ENCODE measurements at places on chromosomes 1 and 21.

- DNase-seq = no peak
These were observed 6.8 kb downstream of the MEGF6 start for GRCh38 chr1:3604468-3604974.

GRCh38 chr21:31042080-31042464, 3.8 kb upstream of the KRTAP19-8 start:
- no peak for DNase-seq

GRCh38 chr21:27953340-27954045, 986.6 kb upstream of the ADAMTS5 start:
- DNase-seq = no peak

DNA sequence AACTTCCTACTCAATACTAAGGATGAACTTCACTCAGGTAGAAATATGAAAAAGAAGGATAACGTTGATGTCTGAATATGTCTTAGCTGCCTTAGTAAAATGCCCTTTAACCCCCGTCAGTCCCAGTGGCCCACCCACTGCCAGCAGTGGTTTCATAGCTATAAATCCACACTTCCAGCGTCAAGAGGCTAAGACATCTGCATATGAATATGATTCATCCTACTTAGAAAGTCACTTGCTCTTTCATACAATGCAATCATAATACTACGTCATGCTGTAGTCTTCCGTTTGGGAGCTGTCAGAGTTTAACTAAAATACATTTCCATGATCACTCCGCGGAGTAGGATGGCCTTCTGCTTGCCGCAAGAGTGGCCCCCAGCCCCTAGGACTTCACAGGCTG, 247.3 kb downstream of the SDCCAG8 start:
- DNase-seq = no peak

DNA sequence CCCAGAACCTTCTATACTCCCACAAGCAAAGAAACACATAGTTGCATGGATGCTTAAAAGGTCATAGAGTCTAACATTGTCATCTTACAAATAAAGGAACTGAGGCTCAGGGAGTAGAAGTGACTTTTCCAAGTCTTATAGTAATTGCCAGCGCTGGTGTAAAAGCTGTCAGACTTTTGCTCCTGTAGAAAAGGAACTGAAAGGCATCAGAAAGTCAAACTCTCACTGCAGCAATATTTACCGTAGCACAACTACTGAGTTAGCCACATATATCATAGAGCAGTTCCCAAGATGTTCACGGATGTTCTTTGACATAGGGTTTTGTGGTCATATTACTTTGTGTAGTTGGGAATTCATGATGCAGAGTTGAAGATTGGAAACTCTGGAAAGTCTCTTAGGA, 16.6 kb upstream of the USP24 start:
- DNase-seq = no peak
